GM13977 (cell line): ENCODE measurements at places on chromosomes 7 and 10.

DNA sequence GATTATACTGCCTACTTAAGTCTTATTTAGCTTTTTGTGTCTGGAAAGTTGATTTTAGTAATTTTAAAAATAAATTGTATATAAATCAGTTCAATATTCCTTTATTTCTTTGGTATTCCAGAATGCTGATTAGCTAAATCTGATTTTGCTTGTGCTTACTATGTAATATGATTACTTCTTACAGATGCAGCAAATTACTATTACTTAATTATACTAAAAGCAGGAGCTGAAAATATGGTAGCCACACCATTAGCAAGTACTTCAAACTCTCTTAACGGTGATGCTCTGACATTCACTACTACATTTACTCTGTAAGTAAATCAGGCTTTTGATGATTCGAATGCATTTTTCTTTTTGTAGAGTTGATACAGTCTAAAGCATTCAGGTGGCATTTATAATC, 34.0 kb downstream of the ANLN start:
- DNase-seq, result no peak

- DNase-seq, result no peak
These were observed 187.5 kb downstream of the WDR37 start for GRCh38 chr10:1243486-1244234.

GRCh38 chr7:70657571-70657970, 474.4 kb upstream of the GALNT17 start:
- no peak for DNase-seq

GRCh38 chr7:123749537-123749857, 694 bp upstream of the WASL start:
- DNase-seq, result peak; percentile 45

DNA sequence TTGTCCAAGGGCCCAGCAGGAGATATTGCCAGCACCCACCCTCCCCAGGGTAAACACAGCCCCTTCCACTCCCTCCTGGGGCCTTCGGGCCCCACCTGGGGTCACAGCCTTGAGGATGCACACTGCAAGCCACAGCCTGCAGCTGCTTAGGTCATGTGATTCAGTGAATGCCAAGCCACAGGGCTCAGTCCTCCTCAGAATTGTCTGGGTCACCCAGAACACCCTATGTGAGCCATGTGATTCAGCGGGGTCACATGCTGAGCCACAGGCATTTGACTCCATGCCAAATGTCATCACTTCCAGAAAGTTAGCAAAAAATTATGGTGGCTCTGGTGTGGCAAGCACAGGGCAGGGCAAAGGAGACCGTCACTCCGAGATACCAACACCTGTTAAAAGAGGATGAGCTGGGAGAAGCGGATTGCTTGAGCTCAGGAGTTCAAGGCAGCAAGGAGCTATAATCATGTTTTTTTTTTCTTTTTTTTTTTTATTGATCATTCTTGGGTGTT, 17.2 kb upstream of the PSAP start:
- DNase-seq, result no peak

- no peak for DNase-seq
These were observed 408.7 kb upstream of the ADARB2 start for GRCh38 chr10:2145926-2146478.

DNA sequence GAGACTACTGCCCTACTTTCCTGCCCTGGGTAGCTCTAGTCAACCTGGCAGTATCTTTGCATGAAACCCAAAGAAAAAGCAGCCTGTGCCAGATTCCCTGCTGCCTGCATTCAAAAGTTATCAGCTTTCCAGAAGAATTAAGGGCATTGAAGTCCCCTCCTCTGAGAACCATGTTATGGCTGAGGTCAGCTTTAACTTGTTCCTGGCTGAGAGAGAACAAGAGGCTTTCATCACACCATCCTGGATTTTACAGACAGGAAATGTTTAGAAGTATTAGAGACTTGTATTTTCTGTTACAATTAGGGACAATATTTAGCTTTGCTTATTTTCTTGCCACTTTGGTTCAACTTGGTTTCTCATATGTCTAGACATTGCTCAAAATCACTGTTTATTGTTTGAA, 238.8 kb downstream of the ARL4A start:
- DNase-seq, result no peak

- no peak for DNase-seq
These were observed 46.1 kb upstream of the APBB1IP start for GRCh38 chr10:26391701-26392695.

DNA sequence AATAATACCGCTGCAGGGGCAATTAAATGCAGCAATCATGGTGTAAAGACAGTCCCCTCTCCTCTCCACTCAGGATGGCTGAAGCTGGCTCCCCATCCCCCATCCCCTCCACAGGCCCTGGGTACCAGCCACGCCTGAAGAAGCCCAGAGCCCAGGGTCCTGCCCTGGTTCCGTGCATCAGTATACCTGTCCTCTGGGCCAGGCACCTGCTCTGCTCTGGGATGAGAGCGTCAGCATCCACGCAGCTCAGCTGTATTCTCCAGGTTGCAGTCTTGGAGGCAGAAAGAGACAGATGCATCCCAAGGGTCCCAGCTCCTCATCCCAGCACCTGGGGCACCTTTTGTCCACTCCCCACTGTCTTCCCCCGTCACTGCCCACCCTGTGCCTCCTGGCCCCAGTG, 233.8 kb downstream of the TCERG1L start:
- no peak for DNase-seq

DNA sequence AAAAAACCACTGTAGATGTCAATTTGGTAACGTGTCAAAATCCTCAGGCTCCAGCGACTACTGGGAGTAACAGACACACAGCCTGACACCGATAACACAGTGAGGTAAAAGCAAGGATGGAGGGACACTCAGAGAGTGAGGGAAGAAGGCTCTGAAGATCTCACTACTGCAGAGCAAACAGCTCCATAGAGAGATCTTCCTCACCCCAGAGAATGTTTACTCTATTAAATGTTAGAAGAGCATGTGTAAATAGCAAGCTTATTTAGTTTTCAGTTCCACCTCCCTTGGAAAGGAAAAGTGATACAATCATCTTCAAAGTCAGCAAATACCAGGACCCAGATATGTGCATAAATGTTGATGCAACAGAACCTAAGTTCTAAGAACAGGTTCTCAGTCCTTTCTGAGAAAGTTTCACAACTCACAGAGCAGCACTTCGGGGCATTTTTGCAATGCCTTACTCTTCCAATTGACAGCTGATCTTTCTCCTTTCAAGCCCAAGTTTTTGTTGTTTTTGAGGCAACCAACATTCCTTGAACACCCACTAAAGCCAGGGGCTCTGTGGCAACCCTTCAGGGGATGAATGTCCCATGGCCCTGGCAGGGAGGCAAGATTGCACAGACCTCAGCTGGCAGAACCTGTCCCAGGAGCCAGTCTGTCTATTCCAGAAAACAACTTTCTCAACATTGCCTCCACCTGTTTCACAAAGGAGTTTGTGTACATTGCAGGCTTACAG, 177.4 kb downstream of the SFMBT2 start:
- DNase-seq, result no peak

- no peak for DNase-seq
These were observed 607.6 kb downstream of the KCNMA1 start for GRCh38 chr10:77029777-77030717.

DNA sequence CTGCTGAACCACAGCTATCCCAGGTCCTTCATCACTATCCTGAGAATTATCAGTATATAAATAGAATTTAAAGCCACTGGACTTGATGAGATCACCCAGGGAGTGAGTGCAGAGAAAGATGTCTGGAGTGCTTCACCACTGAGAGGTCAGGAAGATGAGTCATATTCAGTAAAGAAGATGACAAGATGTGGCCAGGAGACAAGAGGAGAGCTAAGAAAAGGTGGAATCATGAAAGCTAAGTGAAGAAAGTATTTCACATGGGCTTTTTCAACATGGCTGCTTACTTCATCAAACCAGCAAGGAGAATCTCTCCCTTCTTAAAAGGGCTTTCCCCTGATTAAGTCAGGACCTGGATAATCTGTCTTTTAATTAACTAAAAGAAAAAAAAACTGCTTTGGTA, 9.1 kb upstream of the PRKAR2B start:
- no peak for DNase-seq

DNA sequence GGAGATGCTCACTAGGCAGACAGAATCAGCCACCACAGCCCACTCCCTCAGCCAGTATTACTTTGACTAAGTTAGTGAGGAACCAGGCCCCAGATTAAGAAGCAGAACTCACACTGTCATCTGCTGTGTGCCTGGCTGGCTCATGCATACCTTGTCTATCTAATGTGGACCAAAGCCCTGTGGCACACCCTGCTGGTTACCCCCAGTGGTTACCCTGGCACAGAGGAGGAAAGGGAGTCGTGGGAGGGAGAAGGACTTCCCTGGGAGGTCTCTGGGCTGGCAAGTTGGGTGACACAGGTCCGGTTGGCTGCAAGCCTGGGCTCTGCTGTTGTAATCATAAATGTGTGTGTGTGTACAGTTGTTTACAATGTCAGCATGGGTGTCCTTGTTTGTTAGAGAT, 7.5 kb upstream of the SH2D4B start:
- no peak for DNase-seq
